NCI-H774 (cell line): ENCODE measurements at places on chromosomes 4 and X.

GRCh38 chr4:186161138-186161537 lies 30.2 kb upstream of the CYP4V2 start:
- no peak for DNase-seq

DNA sequence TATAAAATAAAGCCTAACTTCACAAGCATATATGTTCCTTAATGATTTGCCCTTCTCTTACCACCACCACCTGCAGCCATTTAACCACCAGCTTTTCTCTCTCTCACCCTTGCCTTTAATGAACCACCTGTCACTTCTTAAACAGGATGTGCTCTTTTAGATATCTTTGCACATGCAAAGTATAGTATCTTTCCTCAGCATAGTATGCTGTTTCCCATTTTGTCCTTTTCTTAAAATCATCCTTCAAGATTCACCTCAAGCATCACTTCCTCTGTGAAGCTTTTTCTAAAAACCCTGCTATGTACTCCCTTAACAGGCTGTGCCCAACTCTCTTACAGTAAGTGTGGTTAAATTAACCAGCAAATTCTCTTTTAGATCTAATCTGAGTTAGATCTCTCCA lies 8.2 kb upstream of the CNOT6L start:
- no peak for DNase-seq

DNA sequence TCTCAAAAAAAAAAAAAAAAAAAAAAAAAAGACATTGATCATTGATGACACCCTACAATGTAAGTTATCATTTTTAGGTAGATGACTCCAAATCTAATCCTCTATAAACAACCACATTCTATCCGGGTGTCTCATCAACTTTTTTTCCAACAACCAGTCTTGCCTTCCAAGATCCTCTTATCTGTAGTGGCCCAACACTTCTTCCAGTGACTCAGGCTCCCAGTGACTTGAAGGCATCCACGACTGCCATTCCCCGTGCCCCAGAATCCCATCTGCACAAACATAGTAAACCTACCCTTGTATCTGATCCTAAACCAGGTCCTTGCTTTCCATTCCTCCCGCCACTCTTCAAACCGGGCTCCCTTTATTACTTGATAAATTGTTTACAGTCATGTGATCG lies 15.6 kb upstream of the TSPAN5 start:
- DNase-seq = no peak

DNA sequence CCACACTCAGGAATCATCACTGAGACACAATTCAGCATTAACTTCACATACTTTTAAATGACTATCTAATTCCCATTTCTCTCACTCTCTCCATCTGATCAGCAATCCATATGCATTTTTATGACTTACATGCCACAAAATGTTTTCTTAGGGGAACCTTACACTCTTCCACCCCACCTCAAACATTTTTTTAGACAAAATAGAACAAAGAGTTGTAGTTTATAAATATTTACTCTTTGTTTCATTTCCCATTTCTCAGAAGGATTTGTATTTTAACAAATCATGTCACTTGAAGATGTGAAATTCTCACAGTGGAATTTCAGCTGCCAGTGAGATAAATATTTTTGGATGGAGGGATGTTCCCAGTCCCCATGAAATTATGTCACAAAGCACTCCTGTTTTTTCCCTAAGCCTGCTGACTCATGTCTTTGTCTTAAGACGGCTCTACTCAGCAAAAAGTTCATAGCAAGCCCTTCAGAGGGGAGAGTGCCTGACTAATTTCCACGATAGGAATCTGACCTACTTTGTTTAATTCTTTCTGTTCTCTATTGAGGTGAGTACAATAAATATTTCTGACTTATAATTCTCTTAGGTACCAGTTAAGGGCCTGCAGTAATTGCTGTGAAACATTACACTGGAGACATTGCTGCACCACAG lies 257.7 kb downstream of the THOC2 start:
- DNase-seq = no peak

DNA sequence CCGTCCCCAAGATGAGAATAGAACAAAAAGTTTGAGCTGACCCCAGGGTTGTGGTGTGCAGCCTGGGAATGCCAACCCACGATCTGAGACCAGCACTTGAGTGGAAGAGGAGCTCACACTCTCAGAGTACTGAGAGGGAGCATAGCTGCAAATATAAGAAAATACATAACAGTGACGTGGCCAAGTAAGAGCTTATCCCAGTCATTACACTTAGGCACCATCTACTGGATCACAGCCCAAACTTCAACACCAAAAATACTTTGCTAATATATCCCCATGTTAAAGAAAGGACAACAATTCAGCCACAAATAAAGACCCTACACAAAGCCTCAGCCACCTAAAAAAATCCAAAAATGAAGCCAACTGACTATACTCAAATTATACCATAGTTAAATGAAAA lies 33.3 kb upstream of the CXCL6 start:
- no peak for DNase-seq

- no peak for DNase-seq
These were observed 150.4 kb downstream of the MAGEC1 start for GRCh38 chrX:142054094-142054493.

GRCh38 chr4:130359542-130359941 lies 1263.6 kb downstream of the C4orf33 start:
- no peak for DNase-seq

DNA sequence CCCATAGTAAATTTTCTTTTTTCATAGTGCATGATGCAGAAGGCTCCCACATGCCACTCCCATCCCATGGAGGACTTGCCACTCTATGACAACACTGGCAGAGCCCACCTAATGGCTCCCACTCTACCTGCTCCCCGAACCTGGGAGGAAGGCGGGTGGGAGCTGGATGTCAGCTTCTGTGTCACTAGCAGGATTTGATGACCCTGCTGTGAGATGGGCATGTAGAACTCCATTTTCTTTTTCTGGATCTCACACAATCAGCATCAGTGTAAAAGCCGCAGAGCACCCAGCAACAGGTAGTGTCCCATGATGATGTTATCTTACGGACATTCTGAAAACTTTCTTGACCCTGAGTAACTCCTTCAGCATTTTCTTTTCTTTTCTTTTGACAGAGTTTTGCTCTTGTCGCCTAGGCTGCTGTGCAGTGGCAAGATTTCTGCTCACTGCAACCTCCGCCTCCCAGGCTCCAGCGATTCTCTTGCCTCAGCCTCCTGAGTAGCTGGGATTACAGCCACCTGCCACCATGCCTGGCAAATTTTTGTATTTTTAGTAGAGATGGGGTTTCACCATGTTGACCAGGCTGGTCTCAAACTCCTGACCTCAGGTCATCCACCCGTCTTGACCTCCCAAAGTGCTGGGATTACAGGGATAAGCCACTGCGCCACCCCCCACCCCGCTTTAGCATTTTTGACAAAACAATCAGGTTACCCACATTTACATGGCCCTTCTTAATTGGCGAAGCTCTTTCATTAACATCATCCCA lies 15.0 kb upstream of the ADH1A start:
- no peak for DNase-seq

DNA sequence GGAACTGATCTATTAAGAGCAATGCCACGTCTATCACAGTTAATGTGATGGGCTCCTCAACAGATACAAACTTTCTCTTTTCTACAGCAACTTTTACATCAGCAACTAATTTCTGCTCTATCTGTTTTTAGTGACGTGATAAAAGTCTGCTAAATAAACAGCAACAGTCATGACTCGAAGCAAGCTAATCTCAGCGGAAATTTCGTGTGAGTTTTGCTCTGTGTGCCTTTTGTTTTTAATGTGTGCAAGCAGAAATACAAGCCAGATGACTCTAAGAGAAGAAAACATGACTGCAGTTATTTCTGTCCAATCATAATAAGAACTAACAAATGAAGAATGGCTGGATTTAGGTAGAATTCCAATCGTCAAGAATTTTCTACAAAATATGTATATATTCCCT lies 214.3 kb downstream of the LDB2 start:
- DNase-seq = no peak

GRCh38 chr4:41644288-41644914 lies 104.1 kb downstream of the PHOX2B start:
- no peak for DNase-seq

- DNase-seq = no peak
These were observed 137.1 kb downstream of the PJA1 start for GRCh38 chrX:69028006-69028760.

GRCh38 chrX:12610079-12610478 lies 181.1 kb upstream of the PRPS2 start:
- no peak for DNase-seq

DNA sequence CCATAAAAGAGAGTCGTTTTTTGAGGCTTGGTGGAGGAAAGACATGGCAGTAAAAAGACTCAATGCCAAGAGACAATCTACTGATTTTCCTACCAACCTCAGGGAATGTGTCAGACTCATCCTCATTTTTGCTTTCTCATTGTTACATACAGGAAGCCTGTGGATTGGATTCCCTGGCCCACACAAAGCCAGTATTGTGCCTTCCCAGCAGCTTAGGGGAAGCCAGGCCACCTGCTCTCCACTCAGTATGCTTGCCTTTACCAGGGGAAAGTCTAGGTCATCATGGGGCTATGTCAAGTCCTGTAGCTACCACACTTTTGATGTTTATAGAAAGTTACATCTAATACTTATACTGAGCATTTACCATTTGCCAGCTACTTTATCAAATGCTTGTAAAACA lies 11.0 kb downstream of the BMX start:
- DNase-seq = no peak

GRCh38 chrX:105564501-105564900 lies 257.8 kb upstream of the NRK start:
- DNase-seq = no peak

DNA sequence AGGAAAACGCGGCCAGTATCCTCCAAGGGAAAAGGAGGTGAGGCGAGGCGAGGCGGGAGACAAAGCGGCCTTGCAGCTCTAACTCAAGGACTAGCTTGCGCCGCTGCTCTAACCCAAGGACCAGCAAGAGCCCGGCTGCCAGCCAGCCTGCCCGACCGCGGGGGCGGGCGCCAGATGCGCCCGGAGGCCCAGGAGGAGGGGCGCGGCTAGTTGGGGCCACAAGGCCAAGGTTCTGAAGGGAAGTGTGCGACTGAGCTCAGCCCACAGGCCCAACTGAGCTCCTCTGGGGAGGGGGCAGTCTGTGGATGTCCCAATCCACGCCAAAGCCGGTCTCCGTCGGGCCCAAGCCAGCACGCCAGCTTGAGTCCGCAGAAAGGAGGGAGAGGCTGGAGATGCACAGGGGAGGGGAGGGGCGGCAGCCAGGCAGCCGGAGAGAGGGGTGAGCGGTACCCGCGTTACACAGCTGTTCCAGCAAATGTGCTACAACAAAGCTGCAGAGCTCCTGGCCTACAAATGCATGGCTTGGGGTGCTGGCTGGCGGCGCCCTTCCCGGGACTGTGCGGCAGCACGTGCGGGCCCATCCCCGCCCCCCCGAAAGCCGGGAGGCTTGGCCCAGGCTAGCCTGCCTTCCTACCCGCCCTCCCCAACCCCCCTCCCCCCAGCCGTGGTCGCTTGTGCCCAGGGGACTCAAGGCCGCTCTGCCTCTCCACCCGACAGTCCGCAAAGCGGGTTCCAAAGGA lies 637 bp downstream of the AMER1 start:
- no peak for DNase-seq

DNA sequence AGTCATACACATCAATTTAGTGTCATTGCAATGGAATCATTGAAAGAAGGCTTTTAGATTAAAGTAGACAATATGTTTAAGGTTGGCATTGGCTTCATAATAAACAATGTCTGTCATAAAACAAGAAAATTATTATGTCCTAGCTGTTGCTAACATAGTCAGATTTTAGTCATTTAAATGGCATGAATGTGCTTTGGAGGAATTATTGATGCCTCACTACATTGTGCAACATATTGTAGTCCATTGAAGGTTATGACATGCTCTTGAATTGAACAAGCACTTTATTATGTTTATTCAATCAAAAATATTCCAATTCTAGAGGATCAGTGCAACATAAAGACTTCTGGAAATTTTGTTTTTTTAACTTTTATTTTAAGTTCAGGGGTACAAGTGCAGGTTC lies 489.8 kb upstream of the AMOT start:
- DNase-seq = no peak

DNA sequence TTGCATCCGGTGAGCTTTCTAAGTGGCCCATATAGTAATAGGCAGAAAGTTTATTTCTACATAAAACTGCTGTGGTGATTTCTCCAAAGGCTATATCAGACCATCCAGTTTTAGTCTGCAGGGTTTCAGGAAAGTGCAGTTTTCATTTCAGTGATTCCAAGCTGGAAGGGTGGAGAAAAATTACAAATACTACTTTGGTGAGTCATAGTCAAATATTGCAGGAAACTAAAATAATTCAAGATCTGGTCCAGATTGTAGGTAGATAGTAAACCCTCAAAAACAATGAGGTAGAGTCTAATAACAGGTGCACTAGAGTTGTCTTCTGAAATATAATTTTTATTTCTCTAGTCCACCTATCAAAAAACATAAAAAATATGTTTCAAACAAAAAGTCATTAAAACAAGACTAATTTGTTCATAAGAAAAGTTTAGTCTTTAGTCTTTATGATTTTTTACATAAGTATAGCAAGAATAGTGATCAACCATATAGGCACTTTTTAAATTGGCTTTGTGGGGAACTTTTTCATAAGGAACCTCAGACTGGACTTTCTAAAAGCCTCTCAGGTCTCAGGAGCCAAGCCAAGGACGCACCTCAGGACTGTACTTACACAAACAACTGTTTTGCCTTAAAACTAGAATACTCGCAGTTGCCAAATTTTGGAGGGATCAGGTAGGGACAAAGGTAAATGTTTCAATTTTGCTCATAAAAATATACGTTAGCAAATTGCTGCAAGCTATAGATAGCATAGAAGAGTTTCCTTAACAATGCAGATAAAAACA lies 101.8 kb upstream of the TLR3 start:
- DNase-seq = no peak

DNA sequence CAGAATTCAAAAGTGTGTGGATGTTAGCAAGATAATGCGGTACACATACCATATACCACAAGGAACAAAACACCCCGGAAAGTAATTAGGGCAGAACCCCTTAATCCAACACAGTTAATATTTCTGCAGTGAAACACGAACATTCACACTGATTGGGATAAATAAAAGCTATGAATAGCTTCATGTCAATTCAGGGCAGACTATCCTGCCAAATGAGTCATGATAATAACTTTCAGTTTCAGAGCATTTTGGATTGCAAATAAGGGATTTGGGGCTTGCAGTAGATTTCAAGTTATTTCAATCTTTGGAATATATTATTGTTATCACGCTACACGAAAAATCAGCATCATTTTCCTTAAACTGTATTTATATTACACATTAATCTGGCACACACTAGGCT lies 24.3 kb downstream of the IRF2 start:
- no peak for DNase-seq
